Stimulated activated CD4-positive, alpha-beta T cell treated with anti-CD3 and anti-CD28 coated beads, Interleukin-4, amount 100 ng/mL, for 24 hours (primary cell): ENCODE measurements at places on chromosomes 7 and 10.

GRCh38 chr10:11424456-11425295 lies 186.8 kb downstream of the USP6NL start:
- DNase-seq = no peak

GRCh38 chr10:122255509-122256301 lies 15.4 kb upstream of the BTBD16 start:
- no peak for DNase-seq

DNA sequence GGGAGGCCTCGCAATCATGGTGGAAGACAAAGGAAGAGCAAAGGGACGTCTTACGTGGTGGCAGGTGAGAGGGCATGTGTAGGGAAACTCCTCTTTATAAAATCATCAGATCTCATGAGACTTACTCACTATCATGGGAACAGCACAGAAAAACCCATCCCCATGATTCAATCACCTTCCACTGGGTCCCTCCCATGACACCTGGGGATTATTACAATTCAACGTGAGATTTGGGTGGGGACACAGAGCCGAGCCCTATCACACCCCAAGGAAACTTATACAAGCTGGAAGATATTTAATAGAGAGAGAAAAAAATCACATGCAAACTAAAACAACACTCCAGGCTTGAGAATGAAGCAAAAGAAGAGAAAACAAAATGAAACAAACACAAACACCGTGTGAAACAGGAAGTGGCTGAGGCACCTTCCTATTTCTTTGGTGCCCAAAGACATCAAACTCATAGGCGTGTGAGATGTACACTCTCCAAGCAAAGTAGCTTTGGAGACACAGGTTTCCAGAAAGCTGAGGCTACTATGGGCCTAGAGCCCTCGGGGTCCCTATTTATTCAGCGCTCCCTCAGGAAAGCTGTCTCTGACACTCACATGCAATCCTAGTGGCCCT lies 97.2 kb downstream of the PRKCQ start:
- no peak for DNase-seq

DNA sequence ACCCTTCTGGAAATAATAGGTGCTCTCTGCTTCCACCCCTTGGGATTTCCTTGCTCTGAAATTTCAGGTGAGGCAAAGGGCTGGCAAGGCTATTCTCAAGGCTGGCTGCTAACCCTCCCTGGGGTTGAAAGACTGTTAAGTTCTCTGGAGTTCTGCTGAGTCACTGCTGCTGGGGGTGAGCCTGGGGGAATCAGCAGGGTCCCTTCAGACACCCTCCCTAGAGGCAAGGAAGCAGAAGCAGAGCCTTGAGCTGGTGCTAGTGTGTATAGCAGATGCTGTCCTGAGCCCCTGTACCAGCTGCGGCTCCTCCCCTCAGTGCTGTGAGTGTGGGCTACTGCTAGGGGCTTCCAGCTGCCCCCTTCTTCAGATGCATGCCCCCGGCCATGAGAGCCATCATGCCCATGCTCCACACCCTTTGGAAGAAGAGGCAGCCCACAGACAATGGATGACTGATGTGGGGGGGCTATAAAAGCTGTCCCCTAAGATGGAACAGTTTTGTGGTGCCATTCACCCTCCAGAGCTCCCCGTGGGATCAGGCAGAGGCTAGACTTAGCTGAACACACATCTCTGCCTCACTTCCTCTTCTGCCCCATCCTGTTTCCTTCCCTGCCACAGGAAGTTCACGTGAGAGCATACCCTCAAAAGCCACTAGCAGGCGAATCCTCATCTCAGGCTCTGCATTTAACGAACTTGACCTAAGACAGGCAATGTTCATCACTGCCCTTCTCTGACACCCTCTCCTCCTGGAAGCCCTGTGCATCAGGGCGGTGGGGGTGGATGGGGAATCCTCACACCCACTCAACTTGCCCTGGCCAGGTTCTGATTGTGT lies 91.8 kb downstream of the SH3PXD2A start:
- DNase-seq = peak; percentile 26

DNA sequence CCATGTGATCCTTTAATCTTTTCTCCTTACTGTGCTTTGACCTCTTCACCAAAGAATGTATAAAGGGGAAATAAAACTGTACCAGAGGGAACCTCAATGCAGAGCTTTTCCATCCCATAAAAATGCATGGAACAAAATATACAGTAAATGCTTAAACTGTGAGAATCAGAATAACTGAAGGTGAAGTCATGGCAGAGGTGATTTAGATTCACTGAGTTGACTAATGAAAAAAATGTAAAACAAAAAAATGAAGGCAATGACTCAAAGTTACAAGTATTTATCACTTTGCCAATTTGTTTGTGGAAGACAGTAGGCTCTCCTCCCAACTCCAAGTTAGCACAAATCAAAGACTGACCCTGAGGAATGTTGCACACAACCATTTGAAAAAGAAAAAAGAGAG lies 1331.6 kb upstream of the SORCS1 start:
- no peak for DNase-seq

DNA sequence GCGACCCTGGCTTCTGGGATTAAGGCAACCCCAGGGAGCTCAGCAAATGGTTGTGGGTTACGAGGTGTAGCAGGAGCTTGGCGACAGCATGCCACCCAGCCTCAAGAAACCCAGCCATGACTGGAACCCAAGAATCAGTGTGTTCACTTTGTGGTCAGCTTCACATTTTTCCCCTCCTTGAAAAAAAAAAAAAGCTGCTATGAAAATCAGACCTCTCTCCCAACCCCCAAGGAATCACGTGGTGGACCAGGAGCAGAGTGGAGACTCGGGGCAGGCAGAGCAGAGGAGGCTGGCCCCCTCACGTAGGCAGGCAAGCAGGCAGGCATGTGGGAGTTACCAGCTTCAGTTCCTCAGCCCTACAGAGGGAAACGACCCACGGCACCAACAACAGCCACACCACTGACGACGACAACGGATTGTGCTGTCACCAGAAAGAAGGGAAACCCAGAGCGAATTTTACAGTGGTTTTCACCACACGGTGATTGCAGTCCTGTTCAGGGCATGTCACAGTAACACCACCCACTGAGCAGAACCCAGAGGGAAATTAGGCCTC lies 203.4 kb downstream of the SLC25A13 start:
- DNase-seq = no peak

DNA sequence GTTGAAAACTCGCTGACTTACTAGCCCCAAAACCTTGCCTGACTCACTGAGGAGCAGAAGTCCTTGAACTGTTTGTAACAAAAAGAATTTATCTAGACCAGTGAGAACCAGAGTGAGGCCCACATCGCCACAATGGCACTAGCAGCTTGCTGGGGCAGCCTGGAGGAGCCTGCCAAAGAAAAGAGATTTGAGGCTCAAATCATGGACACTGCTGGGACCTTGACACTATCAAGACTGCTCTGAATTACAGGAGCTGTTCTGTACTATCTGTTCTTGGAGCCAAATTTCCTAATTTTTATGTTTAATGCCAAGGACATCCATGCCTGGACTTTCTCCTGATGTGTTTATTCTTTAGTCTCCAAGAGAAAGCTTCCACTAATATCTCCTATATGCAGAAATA lies 82.0 kb upstream of the JCAD start:
- no peak for DNase-seq

DNA sequence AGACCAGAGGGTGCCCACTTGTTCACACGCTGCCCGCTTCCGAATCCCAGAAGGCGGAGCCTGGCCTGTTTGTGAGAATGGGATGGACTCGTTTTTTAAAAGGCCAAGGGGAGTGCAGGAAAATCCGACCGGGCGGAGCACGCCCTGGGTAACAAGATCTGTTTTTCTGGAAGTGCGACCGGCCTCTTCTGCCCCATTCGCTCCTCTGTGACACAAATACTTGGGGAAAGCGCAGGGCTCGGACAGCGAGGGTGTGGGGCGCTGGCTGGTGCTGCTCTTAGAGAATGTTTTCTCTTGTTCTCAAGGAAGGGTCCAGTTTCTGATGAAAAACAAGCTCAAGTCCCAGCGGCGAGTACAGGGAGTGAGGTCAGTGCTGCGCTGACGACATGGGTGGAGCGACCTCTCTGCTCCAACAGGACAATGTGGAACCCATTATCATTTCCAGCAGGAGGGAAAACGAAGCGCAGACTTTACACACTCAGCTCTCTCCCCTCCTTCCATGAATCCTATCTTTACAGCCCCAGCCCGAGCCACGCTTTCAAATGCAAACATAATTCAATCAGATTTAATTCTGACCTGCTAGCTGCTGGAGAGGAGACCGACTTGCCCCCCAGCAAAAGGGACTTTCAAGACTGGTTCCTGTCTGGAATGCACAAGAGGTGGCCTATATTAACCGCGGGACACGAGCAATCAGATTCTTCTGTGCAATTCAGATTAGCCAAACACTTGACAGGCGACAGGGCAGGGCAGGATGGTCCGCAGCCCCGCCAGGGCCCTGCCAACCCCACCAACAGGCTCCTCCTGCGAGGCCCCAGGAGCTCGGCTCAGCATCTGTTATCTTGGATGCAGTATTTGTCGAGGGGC lies 1.1 kb downstream of the RADIL start:
- no peak for DNase-seq

- DNase-seq = peak; percentile 91
These were observed 127.4 kb downstream of the UBE2H start for GRCh38 chr7:129825209-129825970.

DNA sequence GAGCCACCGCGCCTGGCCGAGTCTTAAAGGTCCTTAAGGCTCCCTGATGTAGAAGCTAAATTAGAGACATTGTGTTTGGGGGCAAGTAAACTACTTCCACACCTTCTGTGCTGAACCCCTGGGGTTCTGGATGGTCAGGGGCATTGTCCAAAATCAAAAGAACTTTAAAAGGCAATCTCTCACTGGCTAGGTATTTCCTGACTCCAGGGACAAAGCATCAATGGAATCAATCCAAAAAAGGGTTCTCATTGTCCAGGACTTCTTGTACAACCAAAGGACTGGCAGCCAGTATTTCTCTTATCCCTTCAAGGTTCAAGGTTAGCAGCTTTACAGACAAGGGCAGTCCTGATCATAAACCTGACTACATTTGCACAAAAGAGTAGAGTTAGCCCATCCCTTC lies 24.0 kb downstream of the SRPK2 start:
- DNase-seq = no peak

DNA sequence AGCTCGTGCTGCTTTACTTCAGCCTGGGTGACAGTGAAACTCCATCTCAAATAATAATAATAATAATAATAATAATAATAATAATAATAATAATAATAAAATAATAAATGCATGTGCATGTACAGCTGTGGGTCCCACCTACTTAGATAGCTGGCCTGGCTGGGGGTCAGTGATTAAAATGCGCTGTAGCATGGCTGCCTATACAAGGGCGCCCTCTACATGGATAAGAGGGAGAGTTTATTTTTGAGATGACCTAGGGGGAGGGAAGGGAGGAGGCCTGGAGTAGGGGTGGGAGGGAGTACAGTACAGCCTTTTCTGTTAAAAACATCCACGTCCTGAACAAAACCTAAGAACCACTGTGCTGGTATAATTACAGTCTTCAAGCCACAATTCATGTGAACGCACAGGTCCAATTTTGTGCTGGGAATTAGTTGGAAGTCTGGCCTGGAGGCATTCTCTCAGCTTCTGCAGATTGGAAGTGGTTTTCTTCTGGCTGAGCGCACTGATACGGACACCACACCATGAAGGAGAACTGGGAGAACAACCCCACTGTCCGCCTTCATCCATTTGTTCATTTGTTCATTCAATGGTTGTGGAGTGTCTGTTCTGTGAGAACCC lies 146.5 kb downstream of the TMEM178B start:
- no peak for DNase-seq

DNA sequence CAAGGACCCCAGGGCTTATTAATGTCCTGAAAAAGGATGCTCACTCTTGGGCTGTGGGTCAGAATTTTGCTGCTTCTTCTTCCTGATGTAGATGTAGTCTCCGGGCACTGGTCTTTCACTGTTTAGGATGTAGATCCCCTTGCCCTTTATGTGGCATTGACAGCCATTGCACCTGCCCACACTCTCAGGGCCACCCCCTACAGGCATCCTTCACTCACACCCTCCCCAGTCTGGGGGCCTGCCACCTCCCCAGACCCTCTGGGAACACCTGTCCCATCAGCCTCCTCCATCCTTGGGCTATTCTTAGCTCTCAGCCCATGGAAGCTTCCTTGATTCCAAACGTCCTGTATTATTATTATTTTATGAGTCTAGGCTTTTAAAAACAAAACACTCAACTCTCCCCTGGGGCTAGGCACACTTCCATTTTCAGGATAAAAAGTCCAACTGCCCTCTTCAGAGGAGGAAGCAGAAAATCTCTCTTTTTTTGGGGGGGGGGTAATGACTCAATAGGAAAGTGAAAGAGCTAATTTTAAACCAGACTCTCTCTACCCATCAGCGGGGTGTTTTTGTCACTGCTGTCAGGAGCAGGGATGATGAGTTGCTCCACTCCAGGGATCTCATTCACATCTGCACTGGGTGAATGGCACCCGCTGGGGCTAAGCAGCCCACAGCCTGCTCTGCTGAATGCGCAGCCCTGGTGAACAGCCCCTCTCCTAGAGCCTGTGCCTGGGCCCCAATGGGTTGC lies 11.5 kb upstream of the KLRG2 start:
- DNase-seq = peak; percentile 11

- no peak for DNase-seq
These were observed 43.8 kb downstream of the SPOCK2 start for GRCh38 chr10:72044417-72045041.

DNA sequence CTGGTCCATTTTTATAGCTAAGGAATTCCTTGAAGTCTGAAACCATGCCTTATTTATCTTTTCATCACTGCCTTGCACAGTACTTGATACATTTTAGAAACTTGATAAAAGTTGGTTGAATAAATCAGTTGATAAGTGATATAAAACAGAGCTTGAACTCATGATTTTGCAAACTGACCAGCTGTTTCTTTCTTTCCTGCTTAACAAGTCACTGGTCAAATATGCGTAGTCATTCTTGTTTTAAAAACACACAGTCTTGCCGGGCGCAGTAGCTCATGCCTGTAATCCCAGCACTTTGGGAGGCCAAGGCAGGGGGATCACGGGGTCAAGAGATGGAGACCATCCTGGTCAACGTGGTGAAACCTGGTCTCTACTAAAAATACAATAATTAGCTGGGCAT lies 6.3 kb downstream of the TPST1 start:
- no peak for DNase-seq

DNA sequence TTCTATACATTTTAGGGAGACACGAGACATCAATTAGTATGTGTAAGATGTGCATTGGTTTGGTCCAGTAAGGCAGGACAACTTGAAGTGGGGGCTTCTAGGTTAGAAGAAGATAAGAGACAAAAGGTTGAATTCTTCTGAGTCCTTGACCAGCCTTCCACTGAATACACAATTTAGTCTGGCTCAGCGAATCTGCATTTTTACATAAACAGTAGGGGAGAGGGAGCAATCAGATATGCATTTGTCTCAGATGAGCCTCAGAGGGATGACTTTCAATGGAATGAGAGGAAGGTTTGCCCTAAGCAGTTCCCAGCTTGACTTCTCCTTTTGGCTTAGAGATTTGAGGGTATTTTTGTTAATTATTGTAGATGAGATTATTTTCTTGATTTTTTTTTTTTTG lies 20.0 kb upstream of the C10orf90 start:
- no peak for DNase-seq

DNA sequence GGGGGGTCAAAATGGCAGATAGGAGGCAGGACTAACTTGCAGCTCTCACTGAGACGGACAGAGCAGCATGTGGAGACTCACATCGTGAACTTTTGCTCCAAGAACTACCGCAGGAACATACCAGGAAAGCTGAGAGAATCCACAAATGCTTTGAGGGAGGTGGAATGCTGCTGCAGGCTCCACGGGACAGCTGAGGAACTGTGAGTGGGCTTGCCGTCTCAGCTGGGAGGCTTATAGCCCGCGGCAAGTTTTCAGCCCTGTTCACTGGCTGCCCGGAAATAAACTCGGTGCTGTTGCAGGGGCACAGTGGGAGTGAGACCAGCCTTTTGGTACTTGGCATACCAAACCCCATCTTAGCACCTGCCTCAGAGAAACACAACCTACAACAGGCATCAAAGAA lies 19.1 kb upstream of the WDR11 start:
- DNase-seq = no peak

GRCh38 chr10:59177031-59177797 lies 771 bp downstream of the PHYHIPL start:
- DNase-seq = no peak
